Osteoblast (primary cell): ENCODE measurements at places on chromosomes 5 and 9.
A peak's percentile ranks its signal among the peaks of the same experiment; 100 is the strongest.

- DNase-seq: peak; percentile 75
These were observed 431.0 kb upstream of the MEF2C start for GRCh38 chr5:89313804-89314588.

DNA sequence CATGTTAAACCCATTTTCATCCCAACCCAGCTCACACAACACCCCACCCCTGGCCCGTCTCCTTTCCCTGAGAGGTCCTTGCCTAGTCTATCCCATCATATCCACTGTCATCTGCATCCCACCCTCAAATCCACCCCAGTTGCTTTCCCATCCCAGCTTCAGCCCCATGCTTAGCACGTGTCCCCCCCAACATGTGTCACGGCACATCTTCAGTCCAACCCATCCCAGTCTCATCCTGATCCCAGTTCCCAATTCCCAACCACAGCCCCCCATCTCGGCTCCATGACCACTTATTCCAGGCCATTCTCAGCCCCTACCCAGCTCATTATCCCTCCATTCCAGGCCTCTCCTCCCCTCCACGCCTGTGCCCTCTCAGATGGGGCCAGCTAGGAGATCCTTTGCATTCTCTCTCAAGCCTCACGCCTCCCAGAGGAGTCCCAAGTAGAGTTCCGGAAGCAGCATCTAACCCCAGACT lies 605 bp upstream of the DBN1 start:
- DNase-seq: peak; percentile 90

GRCh38 chr9:4548811-4549725 lies 58.8 kb downstream of the SLC1A1 start:
- no peak for DNase-seq

- DNase-seq: peak; percentile 83
These were observed 509.8 kb downstream of the CCDC171 start for GRCh38 chr9:16062542-16063240.

DNA sequence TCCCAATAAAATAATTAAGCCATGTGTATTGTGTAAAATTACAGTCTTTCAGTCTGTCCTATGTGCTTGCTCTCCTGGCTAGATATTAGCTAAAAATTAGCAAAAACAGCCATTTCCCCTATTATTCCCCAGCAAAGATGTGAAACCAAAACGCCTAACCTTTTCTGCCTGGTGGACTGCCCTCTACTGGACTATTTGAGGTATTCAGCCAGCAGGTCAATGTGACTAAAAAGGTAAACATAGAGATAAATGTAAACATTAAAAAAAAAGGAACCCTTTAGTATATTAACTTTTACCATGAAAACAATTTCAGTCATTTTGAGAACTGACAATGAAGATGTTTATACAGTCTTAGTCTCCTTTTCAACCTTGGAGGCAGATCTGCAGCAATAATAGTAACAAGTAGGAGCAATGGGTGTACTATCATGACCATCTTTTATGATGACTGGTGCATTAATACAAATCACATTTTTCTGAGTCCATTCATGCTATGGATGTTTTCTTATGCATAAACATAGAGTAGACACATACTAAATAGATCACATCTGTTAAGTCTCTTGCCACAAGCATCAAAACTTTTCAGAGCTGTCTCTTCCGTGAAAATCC lies 10.1 kb downstream of the ATG12 start:
- DNase-seq: no peak

DNA sequence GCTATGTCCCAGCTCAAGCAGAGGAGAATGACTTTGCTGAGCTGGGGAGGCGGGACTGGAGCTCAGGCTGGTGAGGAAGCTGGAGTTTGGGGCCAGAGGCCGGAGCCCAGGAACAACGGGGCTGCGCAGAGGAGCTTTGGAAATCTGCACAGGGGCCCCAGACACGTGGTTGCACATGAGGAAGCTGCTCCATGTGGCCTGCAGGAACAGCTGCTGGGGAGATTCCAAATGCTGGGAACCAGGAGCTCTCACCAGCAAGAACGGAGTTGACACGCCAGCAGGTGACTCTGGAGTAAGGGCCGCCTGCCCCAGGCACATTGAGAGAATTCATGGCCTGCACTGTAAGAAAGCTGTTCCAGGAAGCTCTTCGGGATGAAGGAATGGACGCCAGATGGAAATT lies 91.0 kb downstream of the OLFM1 start:
- DNase-seq: no peak

GRCh38 chr9:28926306-28926705 lies 1353.0 kb upstream of the C9orf72 start:
- no peak for DNase-seq

GRCh38 chr5:149172709-149173505 lies 31.6 kb downstream of the ABLIM3 start:
- no peak for DNase-seq

DNA sequence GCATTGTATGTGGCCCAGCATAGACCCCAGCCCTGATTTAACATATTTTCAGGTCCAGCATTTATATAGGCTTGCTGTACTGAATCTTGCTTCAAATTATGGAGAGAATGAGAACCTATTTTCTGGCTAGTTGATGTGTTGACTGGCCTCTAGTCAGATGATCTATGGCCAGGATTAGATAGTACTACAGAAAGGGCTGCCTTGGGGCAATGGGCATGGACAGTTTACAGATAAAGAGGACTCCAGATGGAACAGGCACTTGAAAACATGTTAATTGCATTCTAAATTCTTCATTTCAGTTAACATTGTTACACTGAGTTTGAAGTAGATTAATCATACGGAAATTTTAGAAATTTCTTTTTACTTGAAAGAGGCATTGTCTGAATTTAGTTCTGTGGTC lies 61.5 kb downstream of the RAB14 start:
- DNase-seq: no peak

GRCh38 chr9:37029304-37029775 lies 4.7 kb downstream of the PAX5 start:
- DNase-seq: peak; percentile 44

- peak; percentile 29 for DNase-seq
These were observed 74.3 kb downstream of the MUSK start for GRCh38 chr9:110742741-110743371.

- no peak for DNase-seq
These were observed 1067.0 kb downstream of the CDH18 start for GRCh38 chr5:18920966-18921365.

- no peak for DNase-seq
These were observed 988.3 kb downstream of the DTWD2 start for GRCh38 chr5:117999939-118000549.
